ENCODE measurements at places on chromosomes 11 and 22.

DNA sequence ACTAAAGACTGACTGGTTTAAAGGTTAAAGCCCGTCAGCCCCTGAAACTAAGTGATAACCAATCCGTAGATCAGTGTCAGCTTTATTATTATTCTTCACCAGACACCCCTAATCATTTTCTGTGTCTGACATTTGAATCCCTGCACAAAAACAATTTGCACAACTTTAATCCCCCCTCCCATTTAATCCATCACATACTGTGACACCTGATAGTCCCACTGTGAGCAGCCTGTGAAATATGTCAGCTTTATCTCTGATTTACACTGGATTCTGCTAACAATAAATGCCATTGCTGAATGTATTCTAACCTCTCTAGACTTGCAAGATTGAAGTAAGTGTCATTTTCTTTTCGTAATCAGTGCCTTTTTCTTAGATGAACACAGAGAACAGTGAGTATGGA, 2089.0 kb upstream of the RAG2 start:
- no peak for DNase-seq

GRCh38 chr11:126137136-126137535, 74.3 kb downstream of the RPUSD4 start:
- no peak for DNase-seq

DNA sequence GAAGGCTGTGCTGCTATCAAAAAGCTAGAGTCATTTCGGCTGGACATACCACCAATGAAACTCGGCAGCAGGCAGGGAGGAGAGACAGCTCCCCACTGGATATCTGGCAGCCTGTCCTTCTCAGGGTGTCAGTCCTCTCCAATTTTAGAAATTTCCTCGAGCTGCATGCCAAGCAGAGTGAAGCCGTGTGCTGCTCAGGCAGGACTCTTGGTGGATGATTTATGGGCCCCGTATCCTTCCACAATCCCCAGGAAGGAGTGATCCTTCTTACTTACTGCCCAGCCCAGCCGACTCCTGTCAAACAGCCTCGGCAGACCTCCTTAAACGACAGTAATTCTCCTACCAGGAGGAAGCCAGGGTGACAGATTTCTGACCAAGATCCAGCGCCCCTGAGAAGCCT, 410.4 kb downstream of the TENM4 start:
- DNase-seq, result no peak

DNA sequence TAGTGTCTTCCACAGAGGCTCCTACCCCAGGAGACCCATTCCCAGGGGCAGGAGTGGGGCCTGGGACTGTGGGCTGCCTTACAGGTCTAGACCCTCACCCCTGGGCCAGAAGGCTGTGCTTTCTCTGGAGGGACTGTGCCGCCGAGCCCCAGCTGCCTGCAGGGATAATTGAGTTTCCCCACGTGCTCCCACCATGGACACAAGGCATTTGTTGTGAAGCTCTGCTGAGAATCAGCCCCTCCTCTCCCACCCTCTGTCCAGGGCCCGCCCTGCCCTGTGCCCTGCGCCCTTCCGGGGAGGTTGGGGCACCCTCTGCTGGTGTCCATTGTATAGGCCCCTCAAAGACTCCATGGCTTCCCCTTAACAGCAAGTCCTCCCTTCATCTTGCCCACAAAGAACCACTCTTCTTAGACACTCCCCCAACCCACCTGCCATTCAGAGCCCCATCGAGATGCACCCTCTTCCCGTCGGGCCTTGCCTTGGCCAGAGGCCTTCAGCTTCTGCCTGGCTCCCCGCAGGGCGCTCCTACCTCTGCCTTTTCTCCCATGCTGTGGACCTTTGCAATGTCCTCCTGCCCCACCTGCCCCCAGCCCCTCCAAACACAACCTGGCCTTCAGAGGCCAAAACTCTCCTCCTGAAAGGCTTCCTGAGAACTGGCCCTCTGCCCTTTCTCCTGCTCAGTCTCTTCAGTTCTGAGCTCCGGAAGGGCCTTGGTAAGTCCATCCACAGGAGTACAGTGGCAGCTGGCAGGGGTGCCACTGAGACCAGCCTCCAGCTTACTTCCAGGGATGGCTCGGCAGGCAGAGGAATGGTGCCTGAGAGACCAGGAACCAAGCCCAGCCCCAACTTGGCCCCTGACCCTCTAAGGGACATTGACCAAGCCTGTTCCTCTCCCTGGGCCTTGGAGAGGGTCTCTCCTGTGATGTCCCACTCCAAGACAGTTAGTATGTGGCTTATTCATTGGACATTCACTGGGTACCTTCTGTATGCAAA, 22.4 kb downstream of the DUSP8 start:
- no peak for DNase-seq

DNA sequence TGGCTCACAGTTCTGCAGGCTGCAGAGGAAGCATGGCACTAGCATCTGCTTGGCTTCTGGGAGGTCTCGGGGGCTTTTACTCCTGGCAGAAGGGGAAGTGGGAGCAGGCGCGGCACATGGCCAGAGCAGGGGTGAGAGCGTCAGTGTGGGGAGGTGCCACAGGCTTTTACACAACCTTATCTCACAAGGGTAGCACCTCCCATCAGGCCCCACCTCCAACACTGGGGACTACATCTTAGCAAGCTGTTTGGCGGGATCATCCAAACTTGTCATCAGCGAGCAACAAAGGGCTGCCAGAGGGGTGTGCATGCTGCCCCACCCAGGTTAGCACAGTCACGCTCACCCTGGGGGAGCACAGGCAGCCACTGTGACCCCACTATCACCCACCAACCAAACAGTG, 18.9 kb upstream of the YPEL1 start:
- no peak for DNase-seq

- peak; percentile 60 for DNase-seq
Observed at GRCh38 chr11:130636722-130637464, 188.4 kb downstream of the ADAMTS15 start.

DNA sequence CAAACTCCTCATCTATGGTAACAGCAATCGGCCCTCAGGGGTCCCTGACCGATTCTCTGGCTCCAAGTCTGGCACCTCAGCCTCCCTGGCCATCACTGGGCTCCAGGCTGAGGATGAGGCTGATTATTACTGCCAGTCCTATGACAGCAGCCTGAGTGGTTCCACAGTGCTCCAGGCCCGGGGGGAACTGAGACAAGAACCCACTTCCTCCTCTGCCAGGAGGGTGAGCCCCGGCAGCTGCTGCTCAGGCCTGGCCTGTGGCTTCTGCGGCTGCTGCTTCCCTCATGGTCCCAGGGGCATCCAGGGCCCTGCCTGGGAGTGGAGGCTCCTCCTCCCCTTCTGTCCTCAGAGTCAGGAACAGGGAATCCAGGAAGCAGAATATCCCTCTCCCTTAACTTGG, 98.4 kb downstream of the ZNF280B start:
- DNase-seq, result no peak

GRCh38 chr22:43451371-43452050, 39.7 kb downstream of the MPPED1 start:
- DNase-seq, result no peak

DNA sequence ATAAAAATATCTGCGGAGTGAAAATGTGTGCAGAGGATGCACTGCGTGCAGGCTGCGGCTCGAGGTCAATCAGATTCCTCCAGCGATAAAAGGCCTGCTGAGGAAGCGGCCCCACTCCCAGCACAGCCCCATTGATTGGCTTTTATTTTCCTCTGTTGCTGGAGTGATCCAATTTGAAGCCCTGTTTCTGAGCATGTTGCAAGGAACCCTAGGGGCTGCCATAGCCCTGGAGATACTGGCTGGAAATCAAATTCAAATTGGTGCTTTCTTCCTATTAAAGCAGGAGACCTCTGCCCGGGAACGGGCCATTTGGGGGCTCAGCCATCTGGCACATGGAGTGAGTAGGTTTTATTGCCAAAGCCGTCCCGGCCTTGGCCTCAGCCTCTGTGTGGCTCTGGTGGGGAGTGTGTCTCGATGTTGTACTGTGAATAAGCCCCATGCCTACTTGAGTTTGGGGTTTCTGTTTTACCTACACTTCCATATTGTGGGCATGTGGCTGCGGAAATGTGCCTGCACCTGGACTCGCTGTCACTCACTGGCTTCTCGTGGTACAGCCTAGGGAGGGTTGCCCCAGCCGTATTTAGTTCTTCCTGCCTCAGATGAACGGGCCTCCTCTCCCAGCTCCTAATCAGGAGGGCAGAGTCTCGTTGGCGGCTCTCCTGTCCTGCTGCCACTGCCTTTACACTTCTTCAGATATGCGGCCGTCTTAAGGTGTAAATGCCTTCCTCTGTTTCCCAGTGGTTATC, 25.6 kb downstream of the PARVB start:
- DNase-seq, result no peak

DNA sequence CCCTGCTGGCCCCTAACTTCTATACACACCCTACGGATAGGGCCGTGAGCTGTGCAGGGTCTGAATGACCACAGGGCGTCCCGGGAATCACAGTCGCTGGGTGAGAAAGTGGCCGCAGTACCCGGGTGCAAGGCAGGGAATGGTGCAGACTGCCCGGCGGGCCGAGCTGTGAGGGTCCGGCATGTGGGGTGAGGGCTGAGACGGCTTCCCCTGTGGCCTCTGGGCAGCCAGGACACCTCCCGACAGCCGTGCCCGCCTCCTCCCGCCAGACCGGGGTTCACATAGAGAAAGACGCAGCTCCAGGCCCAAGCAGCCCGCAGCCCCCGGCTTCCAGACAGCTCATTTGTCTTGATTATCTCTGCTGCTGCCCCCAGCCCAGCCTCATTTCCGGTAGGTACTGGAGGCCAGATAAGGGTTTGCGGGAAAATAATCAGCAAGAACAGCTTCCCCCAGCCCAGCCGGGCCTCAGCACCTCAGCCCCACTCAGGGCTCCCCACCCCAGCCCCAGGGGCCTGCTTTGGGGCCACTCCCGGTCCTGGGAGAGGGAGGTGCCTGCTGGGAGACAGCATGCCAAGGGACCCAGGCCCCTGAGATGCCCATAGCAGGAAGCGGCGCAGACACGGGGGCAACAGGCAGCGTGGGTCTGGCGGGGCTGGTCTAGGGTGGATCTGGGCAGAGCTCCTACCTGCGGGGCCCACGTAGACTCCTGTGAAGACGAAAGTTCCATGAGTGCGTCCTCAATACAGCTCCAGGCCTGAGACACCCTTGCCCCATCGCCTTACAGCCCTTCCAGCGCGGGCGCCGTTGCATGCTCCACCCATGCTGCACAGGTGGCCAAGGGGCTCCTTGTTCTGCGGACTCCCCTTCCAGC, 123.1 kb downstream of the BRD1 start:
- no peak for DNase-seq
